ENCODE measurements at places on chromosomes 6 and 20.

DNA sequence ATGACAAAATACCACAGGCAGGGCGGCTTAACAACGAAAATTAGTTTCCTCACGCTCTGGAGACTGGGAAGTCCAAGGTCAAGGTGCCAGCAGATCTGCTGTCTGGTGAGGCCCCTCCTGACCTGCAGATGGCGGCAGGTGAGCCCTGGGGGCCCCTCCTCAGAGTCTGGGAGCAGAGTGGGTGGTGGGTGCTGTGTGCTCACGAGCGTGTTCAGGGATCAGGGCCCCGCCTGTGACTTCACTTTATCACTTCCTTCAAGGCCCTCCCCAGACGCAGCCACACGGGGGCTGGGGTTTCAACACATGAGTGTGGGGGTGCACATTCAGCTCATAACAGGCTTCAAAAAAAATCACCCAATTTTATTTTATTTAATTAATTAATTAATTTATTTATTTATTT is 39.3 kb downstream of the SLC2A4RG start:
- DNase-seq: no peak

- no peak for DNase-seq
Measured at GRCh38 chr6:133326584-133326983, 85.4 kb downstream of the EYA4 start.

GRCh38 chr6:140854318-140854717 is 1278.4 kb upstream of the GJE1 start:
- no peak for DNase-seq

DNA sequence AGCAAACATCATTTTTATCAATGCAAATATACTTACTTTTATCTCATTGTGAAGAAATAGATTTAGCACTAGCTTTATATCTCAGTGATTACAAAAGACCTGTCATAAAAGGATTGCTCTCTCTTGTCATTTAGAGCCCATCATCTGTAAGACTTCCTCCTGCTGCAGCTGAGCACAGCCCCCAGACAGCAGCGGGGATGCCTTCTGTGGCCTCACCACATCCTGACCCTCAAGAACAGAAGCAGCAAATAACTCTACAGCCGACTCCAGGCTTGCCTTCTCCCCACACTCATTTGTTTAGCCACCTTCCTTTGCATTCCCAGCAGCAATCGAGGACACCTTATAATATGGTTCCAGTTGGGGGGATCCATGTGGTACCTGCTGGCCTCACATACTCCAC is 127.0 kb upstream of the EDN1 start:
- no peak for DNase-seq

DNA sequence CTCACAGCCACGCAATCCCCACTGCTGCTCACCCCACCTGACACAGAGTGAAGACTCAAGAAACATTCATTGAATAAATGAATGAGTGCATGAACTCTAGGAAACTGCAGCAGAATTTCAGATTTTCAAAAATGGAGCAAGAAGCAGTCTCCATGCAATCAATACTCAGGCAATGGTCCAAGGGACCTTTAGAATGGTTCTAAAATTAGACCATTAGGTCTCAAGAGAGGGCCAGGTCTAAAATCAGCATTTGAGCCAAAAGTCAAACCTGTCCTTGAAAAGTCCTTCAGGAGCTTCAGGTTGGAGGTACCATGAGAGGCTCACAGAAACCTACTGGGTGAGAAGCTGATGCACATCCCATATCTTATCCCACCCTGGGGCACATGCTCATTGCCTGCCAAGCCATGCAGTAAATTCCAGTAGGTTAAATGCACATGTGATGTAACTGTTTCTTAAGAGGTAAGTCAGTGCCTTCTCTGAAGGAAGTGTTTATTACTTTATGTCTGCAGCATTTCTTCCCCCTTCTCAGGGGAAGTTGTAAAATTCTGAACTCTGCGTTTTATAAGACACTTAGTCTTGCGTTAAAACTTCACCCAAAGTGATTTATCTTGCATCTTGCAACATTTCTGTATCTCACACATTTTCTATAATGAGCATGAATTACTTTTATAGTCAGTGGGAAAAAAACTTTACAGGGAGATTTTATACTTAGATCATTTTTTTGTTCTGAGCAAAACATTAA is 126.6 kb downstream of the ADAT2 start:
- DNase-seq: no peak

GRCh38 chr6:24403501-24403824 is 727 bp downstream of the MRS2 start:
- peak; percentile 11 for DNase-seq

DNA sequence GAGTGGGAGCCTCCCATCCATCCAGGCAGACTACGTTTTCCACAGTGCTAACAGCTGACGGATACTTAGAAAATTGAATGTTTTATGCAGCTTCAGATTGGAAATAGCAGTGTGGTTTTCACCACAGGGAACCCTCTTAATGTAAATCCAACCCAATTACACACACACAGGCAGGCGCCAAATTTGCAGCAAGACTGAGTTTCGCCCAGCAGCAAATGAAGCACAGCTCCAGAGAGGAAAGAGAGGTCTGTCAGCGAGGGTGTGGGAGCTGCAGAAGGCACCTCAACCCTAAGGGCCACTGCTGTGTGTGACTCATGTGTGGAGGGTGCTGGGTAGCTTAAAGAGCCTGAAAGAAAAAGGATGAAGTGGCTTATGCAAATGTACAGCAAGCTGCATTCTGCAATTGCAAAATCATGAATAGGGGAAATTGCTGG is 365.7 kb downstream of the MAFB start:
- no peak for DNase-seq

- no peak for DNase-seq
Measured at GRCh38 chr6:53446151-53446550, 97.4 kb upstream of the ELOVL5 start.

DNA sequence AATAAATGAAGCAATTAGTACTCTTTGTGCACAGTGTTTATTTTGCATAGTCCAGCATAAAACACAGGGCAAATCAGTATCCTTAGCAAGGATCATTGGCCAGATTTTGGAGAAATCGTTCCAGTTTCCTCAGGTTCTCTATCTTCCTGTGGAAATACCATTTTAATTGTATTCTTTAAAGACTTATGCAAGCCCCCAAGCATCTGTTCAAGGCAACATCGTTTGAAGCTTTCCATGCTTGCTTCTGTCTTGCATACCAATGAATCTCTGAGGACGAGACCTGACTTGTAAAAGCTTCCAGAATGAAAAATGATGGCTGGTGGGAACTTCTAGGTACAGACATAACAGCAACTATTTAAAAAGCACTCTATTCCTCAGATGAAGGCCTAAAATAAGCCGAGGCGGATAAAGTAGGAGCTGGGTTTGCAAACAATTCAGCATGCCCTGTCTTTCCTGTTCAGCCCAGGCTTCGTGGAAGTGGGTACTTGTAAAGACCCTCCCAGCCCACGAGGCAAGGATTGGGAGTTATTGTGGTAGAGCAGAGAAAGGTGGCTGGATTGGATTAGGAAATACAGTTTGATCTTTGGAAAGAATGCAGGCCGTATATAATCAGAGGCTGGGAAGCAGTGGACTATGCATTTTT is 21.6 kb downstream of the NRSN1 start:
- DNase-seq: no peak

GRCh38 chr20:61369731-61370520 is 117.9 kb downstream of the CDH4 start:
- DNase-seq: no peak

- no peak for DNase-seq
Measured at GRCh38 chr6:2919401-2919800, 16.3 kb upstream of the SERPINB9 start.

- DNase-seq: no peak
Measured at GRCh38 chr20:46898423-46898822, 3.8 kb downstream of the EYA2 start.

GRCh38 chr6:130407032-130407431 is 41.2 kb downstream of the TMEM200A start:
- DNase-seq: no peak

DNA sequence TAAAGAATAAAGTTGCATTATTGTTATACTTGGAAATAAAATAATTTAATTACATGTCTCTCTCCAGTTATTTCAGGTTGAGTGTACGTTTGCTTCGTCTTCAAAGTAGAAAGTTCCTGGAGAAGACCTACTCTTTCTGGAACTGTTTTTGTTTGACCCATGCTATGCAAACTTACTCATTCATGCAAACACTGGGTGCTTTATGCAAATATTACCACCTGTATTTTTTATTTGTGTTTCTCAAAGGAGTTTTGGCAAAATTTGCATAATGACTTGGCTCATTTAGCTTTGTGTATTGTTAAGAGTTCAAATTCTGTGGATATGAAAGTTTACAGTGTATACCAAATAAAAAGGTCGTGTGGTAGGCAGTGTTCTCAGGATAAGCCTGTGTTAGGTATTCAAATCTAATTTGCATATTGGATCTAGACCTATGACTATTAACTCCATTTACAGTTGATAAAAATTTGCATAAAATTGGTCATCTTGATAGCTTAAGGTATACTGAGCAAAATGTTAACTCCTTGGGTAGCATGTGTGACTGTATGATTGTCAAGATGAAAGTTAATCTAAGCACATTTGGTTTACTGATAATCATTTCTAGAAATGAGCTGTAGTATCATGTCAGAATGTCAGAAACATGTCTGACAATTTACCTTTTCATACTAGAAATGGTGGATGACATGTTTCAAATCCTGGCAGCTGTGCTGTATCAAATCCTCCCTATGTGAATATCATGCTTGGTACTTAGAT is 65.2 kb downstream of the CDKAL1 start:
- DNase-seq: no peak

- peak; percentile 11 for DNase-seq
Measured at GRCh38 chr6:118558464-118559217, 10.5 kb downstream of the PLN start.

DNA sequence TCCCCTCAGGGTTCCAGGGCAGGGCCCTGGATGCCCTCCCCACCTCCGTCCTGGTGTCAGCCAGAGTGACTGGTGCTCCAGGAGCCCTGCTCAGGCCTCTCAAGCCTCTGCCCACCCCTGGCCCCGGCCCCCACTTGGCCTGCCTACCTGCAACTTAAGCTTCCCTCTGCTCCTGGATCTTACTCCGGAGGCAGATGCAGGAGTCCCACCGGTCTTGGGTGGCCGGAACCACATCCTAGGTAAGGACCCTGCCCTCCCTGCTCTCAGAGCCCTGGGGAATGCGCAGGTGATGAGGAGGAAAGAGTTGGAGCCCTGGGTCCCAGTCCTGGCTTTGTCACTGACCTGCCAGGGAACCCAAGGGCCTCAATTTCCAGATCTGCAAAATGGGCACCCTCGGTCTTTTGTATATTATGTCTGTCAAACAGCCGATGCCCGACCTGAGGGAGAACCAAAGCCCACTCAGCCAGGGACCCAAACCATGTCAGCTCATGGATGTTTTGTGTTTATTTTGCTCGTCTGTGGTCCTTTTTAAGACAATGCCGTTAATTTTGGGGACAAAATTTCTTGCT is 34.5 kb upstream of the BPIFA2 start:
- no peak for DNase-seq

DNA sequence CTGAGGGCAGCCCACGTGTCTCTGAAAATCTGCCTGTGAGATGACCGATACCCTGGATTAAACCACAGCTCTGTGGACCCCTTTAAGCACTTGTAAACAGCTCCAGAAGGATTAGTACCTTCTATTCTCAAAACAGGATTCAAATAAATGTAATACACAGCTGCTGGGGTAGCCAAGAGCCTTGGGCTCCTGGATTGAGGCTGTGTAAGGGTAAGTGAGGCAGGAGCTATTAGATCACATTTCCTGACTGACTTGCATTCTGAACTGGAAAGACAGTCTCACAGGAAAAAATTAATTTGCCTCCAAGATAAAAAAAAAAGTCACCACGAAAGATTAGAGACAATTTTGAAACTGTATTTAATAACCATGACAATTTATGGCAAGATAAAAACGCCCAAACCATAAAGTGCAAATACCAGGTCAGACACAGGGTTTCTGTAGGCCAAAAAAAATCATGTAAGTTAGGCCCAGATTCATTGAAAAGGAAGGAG is 78.0 kb downstream of the TRMT11 start:
- no peak for DNase-seq

- DNase-seq: no peak
Measured at GRCh38 chr20:58504566-58504965, 10.6 kb downstream of the APCDD1L start.

GRCh38 chr6:11329726-11330412 is 97.4 kb upstream of the NEDD9 start:
- no peak for DNase-seq

DNA sequence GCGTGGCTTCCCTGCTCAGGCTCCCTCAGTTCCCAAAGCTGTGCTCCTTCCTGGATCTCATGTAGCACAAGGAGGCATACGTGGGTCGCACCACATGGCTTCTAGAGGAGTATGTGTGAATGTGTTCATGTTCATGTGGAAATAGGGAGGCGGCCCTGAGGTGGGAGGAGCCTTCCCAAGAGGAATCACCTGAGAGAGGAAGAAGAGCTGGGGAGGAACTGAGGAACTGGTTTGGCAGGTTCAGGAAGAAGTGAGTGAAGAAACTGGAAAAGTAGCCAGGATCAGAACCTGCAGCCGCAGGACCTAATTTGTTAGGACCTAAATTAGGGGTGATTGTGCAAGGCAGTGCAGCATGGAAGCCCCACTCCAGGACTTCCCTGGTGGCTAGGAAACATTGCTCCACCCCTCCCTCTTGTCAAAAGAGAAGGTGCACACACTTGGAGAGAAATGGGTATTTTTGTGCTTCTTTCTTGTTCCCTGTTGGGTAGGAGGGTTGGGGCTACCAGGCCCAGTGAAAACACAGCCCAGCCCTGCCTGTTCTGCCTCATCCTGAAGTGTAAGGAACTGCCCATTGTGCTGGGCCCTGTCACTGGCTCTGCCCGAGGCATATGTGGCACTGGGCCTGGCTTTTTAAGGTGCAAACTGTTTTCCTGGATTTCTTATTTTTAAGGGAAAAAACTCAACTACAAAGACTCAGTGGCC is 20.7 kb downstream of the SYNJ2 start:
- no peak for DNase-seq

GRCh38 chr20:38658879-38659596 is 57.4 kb downstream of the ARHGAP40 start:
- peak; percentile 16 for DNase-seq

DNA sequence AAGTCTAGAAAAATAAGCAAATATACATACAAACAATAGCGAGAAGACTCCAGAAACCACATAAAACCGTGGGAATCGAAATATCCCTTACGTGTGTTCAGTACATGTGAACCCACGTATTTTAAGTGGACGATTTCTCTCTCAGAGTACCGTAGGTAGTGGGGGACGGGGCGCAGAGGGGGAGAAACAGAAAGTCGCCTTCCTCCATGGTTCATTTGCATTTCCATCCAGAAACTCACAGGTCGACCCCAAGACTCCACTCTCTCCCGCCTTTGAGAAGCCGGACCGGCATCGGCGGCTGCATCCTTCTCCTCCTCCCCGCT is 538 bp upstream of the ENPP1 start:
- DNase-seq: no peak

GRCh38 chr6:28768187-28768913 is 155.4 kb downstream of the TRIM27 start:
- no peak for DNase-seq

- peak; percentile 66 for DNase-seq
Measured at GRCh38 chr6:106444777-106445507, 84.4 kb downstream of the CRYBG1 start.

- DNase-seq: peak; percentile 4
Measured at GRCh38 chr6:39980839-39981580, 46.7 kb upstream of the MOCS1 start.
